ENCODE measurements at places on chromosomes 5 and 9.

DNA sequence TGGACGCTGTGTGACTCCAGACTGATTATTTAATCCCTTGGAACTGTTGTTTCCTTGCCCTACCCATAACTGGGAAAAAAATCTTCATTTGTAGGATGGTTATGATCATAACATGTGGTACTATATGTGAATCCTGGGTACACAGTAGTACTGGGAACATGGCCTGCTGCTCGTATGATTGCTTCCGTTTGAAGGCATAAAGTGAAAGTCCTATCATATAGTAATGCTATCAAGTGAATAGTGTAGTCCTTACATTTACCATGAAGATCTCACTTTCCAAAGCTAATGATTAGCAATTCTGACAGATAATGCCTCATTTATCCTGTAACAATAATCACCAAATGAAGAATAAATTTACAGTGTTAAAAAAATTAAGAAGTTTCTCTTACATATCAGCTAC is 53.2 kb downstream of the MEF2C start:
- DNase-seq, result no peak

DNA sequence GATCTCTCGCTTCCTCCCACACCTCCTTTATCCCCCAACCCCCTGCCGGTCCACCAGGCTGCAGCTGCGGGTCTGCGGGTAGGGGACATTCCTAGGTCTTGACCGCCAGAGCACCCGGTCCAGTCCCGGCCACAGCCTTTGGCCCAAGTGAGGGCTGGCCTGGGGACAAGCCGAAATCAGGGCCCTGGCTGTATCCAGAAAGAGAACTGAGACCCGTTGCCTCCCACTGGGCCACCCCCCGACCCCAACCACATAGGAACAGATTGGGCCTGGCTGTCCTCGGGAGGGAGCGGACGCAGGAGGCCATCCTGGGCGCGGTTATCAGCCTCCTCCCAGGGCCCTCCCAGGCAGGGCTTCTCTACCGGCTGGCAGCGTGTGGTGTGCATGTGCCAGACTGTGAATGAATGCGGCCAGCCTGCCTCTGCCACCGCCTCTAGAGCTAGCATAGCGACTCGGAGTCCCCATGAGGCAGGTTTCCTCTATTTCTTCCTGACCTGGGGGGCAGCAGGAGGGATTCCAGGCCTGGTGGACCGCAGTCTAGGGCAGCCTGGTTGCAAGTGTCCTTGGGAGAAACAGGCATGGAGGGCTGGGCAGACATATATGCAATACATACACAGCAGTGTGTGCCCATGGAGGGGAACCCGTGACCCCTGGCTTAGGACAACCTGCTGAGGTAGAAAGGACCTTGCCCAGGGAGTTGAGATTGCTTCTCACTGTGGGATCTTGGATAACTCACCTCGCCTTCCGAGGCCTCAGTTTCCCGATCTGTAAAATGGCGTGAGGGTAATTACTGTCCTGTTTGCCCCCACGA is 1.2 kb downstream of the N4BP3 start:
- no peak for DNase-seq

- no peak for DNase-seq
Observed at GRCh38 chr5:6408627-6409446, 30.5 kb upstream of the MED10 start.

DNA sequence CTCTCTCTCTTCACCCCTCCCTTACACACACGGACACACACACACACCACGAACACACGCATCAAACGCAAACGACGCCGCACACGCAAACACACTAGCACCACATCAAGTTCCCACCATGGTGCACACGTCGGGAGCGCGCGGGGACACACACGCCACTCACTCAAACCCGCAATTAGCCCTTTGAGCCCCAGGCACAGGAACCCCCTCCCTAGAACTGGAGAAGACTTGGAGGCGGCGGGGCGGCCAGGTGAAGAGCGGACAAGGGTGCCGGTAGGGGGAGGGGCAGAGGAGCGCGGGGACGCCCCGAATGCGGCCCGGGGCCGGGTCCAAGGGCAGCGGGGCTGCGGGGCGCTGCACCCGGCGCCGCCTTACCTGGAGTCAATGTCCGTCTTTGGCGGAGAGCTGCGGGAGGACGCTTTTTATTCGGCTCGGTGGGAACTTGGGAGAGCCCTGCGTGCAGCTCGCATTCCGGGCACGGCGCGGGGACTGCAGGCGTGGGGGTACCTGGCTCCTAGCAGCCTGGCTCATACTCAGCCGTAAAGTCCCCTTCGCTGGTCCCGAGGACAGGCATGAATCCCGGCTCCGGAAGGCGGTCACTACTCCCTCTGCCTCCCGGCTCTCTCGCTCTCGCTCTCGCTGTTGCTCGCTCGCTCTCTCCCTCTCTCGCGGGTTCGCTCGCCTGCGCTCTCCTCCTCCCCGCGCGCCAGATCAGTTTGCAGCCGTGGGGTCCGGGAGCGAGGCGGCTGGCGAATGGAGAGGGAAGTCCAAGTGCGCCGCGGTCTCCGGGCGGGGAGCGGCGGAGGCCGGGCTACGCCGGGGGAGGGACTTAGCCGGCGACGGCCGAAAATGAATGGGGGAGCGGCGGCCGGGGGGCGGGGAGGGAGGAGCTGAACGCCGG is at the start of gene BRINP1:
BRINP1 (minus strand) TSS at position 755 of the 901 bp plus-strand sequence. CDS start 56,080 bp downstream, outside the sequence.
- no peak for DNase-seq

DNA sequence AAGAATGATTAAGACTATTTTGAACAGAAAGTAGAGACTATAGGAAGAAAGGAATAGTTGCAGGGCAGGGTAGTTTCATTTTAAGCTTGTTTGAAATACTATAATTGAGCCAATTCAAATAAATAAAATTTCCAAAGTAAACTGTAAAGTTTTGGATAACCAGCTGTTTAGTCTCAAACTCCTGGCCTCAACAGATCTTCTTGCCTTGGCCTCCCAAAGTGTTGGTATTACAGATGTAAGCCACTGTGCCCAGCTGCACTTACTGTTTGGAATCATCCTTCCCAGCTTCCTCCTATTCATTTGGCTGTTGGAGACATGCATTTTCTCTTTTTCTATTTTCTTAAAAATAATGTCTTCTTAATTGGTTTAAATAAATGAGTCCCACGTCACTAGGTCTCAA is 231.0 kb downstream of the NNT start:
- no peak for DNase-seq

DNA sequence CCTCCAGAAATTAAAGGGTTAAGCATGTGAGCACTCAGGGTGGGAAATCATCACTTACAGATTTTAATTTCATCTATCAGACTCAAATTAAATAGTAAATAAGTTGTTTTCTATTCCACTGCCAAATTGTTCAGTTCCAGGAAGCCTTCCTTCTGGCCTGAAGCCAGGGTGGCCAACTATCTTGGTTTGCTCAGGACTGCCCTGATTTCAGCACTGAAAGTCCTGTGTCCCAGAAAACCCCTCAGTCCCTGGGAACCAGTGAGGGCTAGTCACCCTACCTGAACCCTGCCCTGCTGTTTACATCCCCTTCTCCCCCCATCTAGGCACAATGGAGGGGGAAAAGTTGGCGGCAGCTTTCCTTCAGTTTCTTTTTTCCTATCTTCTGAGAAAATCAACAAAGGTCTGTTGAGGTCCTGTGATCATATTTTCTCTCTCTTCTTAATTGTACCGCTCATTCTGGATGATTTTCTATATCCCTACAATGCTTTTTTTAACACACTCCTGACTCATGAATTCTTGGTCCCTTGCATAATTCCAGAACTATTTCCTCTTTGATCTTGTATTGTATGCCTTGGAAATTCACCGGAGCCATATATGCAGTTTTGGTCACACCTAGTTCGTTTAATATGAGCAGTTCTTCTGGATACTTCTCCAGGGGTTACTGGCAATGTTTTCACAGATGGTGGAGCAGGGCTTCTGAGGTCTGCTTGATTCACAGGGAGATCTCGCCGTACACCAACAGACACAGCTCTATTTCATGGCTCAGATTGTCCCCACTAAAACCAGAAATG is 103.8 kb downstream of the MAP1B start:
- no peak for DNase-seq

- no peak for DNase-seq
Observed at GRCh38 chr5:145531038-145531734, 304.0 kb downstream of the PRELID2 start.

GRCh38 chr5:77360381-77360780 is 131.7 kb downstream of the WDR41 start:
- no peak for DNase-seq

GRCh38 chr5:163604013-163604412 is 98.6 kb downstream of the MAT2B start:
- DNase-seq, result no peak

DNA sequence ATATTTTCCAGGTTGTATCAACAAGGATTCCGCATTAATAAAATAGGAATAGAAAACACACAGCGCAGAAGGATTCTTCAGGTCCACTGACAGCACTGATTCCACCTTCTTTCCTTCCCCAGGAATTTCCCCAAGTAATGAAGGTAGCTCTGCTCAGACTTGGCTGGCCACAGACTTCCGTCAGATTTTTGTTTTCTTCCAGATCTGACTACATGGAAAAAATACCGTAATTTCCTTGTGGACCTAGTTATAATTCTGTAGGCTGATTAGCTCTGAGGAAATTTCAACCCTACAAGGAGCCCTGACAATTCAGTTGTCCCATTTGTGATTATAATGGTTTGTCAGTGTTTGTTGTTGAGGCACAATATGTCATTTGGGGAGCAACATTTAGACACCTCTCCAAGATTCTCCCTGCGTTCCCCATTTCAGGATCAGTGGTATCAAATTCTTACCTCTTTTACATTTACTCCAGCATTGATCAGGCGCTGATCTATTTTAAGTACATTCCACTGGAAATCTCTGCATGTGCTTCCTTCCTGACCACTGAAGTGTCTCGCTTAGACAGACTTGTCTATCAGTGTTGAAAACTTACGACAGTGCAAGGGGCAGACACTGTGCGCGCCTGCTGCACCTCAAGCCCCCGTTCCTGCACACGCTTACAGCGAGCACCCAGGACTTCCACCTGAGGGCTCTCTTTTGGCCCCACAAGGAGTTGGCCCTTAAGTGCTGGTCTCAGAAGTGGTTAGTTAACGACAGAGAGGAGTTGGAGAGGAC is 94.8 kb downstream of the LHFPL2 start:
- no peak for DNase-seq

GRCh38 chr5:39376293-39376714 is 12.0 kb upstream of the C9 start:
- peak; percentile 41 for DNase-seq

DNA sequence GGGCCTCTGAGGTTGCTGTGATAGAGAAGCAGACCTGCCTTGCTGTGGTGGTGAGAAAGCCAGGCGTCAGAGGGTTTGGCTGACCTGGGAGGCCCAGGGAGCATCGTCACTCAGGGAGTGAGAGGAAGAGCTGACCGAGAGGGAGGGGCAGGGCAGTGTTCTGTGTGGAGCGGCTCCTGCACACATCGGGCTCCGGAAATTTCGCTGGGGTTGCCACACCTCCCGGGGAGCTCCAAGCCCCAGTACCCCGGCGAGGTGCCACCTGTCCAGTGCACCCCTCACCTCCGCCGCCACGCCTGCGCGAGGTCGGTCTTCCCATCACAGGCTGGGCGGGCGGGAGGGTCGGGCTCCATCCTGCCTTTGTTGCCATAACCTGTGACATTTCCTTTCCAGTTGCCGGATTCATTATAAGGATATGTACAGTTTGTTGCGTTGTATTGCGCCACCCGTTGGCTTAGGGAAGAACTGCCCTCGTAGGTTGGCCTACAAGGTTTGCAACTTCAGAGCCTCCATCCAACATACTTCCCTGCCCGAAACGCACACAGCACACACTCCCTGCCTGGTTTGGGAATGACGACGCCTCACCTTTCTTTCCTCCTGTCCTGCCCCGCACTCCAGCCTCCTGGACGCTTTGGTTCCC is 223.2 kb downstream of the CACNA1B start:
- no peak for DNase-seq

GRCh38 chr9:93891050-93891449 is 64.1 kb downstream of the BARX1 start:
- DNase-seq, result no peak

GRCh38 chr5:180717989-180718388 is 21.9 kb downstream of the OR2Y1 start:
- DNase-seq, result no peak

- DNase-seq, result no peak
Observed at GRCh38 chr5:7494481-7495130, 98.7 kb downstream of the ADCY2 start.

GRCh38 chr5:56095579-56096102 is 100.9 kb upstream of the IL6ST start:
- DNase-seq, result no peak

- DNase-seq, result peak; percentile 20
Observed at GRCh38 chr5:110903966-110904365, 165.2 kb downstream of the SLC25A46 start.

GRCh38 chr5:126133424-126133823 is 289.8 kb upstream of the GRAMD2B start:
- DNase-seq, result no peak

DNA sequence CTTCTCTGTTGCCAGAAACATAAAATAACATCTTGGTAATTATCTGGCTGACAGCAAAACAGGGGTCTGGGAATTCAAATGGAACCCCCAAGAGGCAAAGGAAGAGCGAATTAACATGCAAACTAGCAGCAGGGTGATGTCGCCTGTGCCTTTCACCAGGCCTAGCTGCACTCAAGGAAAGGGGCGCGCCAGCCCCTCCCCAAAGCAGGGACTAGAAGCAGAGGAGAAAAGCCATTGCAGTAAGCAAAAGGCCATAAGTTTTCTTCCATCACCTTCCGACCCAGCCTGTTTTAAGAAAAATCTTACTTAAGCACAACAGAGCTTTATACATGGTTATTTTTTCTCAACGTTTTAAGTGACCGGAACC is 539 bp downstream of the POC5 start:
- no peak for DNase-seq

GRCh38 chr9:117145811-117146490 is 268.9 kb downstream of the ASTN2 start:
- DNase-seq, result no peak

DNA sequence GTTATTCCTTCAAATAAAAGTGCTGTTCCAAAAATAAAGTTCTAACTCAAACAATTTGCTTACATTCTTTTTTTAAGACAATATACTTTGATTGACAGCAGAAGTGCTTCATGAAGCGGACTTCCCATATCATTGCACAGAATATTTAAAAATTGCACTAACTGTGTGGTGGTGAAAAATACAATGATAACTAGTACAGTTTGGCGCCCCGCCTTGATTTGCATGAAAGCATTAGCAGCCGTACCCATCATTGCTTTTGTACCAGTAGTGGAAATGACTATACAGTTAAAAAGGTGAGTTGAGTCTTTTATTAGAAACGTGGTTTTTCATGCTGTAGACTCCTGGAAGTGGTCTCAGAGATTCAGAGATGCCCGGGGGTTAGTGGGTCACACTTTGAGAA is 69.5 kb upstream of the MAP3K1 start:
- no peak for DNase-seq

DNA sequence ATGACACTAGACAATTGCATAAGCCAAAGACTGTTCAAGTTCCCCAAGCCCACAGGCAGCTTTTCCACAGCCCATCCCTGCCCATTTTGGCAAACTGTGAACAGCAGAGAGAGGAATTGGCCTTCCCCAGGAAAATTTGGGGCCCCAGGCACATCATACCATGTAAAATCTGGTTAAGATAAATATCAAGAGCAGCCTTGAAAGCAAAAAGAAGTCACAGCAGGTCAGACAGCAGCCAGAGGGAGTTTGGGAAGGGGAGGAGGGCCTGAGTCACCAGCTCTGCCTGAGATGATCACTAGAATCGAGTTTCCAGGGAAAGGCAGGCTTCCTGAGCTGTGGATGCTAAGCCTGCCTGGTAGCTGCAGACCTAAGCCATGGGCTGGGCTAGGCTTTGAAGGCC is 179.2 kb downstream of the RFK start:
- DNase-seq, result no peak

GRCh38 chr5:2569774-2570542 is 181.5 kb downstream of the IRX2 start:
- no peak for DNase-seq

- no peak for DNase-seq
Observed at GRCh38 chr5:170522211-170523141, 18.7 kb downstream of the KCNIP1 start.

GRCh38 chr5:160837749-160838593 is 14.0 kb downstream of the ATP10B start:
- DNase-seq, result no peak
